ENCODE measurements at places on chromosomes 3 and 15. TPM values are rescaled to one million over a fixed set of nuclear protein-coding genes. Genes with fewer than 3 reads are reported as not detected.
A peak's percentile ranks its signal among the peaks of the same experiment; 100 is the strongest.

RBPMS2 gene
- total RNA-seq: 1.6 TPM

- no peak overlapping the region for H3K4me3 ChIP-seq
- no peaks in the 10 kb centered on the region for H3K36me3 ChIP-seq
- no peaks in the 10 kb centered on the region for H3K27me3 ChIP-seq
- no peak overlapping the region for H3K27ac ChIP-seq
Measured at GRCh38 chr3:107117922-107118536, 259.2 kb upstream of the CCDC54 start.

MORC1 gene
- total RNA-seq: not detected

- peaks cover 4% of the 10 kb centered on the region for H3K4me1 ChIP-seq
- H3K27ac ChIP-seq: no peak overlapping the region
- no peaks in the 10 kb centered on the region for H3K27me3 ChIP-seq
- no peak overlapping the region for H3K4me3 ChIP-seq
- no peaks in the 10 kb centered on the region for H3K36me3 ChIP-seq
Measured at GRCh38 chr3:183266454-183266853, 13.4 kb downstream of the B3GNT5 start.

DNA sequence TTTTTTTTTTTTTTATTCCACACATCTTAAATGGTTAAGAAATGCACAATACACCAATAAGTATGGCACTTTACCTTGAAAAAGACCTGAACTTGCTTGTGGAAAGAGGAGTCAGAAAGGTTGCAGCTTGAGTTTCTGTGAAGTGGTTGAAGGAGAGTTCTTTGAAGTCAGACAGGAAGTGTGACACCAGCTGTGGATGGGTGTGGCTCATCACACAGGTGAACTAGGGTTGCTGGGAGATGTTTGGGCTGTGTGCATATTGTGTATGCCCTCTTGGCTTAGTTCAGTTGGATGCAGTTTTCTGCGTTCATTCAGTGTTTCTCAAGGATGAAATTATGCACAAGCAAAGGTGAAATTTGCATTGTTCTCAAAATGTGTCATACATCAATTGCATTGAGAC is 6.3 kb downstream of the AEN start:
- H3K4me1 ChIP-seq: peaks cover 2% of the 10 kb centered on the region
- no peak overlapping the region for H3K4me3 ChIP-seq
- H3K36me3 ChIP-seq: no peaks in the 10 kb centered on the region
- no peaks in the 10 kb centered on the region for H3K27me3 ChIP-seq
- no peak for DNase-seq

DNA sequence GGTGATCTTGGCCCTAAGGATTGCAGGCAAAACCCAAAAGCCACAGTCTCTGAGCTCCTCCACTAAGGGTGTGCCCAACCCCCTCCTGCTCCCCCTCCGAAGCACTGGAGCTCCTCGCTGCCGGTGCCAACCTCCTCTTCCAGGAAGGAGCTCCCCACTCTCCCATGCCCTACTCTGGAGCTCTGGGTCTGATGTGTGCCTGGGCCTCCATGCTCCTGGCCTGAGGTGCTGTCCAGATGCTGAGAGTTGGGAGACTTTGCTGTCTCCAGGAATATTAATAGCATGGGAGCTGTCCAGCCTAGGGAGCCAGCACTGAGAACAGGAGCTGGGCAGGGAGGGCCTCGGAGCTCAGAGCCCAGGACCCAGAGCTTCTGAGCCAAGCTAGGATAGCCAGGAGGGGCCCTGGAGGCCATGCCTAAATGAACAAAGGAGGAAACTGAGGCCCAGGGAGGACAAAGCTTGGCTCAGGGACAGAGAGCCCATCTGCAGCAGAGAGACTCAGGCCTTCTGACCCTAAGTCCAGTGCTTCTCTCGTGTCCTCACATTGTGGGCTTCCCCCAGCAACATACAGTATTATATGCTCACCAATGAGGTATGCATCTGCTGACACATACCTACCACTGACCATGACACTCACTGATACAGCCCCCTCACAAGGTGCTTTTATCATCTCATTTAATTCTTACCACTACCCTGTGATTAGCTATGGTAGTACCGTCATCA is 36.9 kb upstream of the HERC1 start:
- DNase-seq: peak; percentile 51
- no peaks in the 10 kb centered on the region for H3K27me3 ChIP-seq
- no peak overlapping the region for H3K27ac ChIP-seq
- no peaks in the 10 kb centered on the region for H3K4me1 ChIP-seq
- H3K36me3 ChIP-seq: no peaks in the 10 kb centered on the region

- H3K27ac ChIP-seq: no peak overlapping the region
- H3K27me3 ChIP-seq: no peaks in the 10 kb centered on the region
- no peak overlapping the region for H3K4me3 ChIP-seq
- no peaks in the 10 kb centered on the region for H3K36me3 ChIP-seq
- H3K4me1 ChIP-seq: no peaks in the 10 kb centered on the region
Measured at GRCh38 chr3:128011140-128011539, 41.1 kb upstream of the SEC61A1 start.

DNA sequence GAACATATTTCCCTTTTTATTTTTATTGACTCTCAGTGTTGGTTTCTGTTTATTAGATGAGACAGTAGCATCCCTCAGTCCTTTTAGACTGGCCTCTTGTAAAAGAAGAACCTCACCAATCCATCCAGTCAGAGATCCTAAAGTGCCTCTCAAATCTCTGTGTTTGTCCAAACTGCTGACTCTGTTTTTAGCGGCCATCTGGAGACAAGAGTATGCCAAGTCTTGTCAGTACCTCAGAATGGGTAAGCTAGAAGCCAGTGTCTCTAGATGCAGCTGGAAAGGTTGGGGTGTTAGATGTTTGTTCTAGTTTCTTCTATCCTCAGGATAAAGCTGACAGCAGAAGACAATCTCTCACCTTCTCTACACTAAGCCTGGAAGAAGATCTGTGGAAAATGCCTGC is 537.7 kb upstream of the ZNF385D start:
- H3K27ac ChIP-seq: no peak overlapping the region
- no peaks in the 10 kb centered on the region for H3K36me3 ChIP-seq
- no peak for DNase-seq
- H3K4me3 ChIP-seq: no peak overlapping the region
- H3K27me3 ChIP-seq: no peaks in the 10 kb centered on the region
- no peaks in the 10 kb centered on the region for H3K4me1 ChIP-seq

DNA sequence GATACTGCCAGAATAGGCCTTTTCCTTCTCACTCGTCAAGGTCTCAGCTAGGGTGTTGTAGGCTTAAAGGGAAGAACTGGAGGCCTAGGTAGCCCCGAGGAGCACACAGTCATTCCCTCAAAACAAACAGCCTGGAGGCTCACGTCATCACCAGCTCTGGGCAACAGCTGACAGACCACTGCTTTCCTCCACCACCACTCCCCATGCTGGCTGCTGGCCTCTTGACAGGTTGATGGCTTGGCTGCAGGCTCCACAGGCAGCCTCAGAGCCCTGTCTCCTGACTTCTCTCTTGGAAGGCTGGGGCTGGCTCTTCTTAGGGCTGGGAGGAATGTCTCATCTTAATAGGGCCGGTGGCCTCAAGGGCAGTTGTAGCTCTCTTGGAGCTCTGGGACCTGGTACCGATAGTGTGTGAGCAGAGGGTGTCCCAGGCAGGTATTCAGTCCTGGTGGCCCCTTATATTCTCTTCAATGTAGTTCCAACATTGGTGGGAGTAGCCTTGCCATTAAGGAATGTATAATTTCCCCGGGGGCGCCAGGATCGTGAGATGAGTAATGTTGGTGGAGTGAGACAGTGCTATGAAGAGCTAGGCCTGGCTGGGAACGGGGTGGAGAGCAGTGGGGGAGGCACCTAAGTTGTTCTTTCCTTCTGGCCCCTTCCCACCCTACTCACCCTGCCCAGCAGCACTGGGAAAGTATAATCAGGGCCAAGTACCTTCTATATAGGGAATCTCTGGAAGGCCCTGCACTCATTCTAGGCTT is 6.1 kb upstream of the AP2M1 start:
- no peak for DNase-seq
- H3K4me1 ChIP-seq: no peaks in the 10 kb centered on the region
- no peaks in the 10 kb centered on the region for H3K27me3 ChIP-seq
- no peak overlapping the region for H3K4me3 ChIP-seq
- H3K36me3 ChIP-seq: no peaks in the 10 kb centered on the region
- no peak overlapping the region for H3K27ac ChIP-seq

GOLGA8S gene
- not detected for total RNA-seq

All from ovary (tissue), 10 donors.